ENCODE measurements at places on chromosomes 1 and 21.
A peak's percentile ranks its signal among the peaks of the same experiment; 100 is the strongest.

GRCh38 chr1:9280015-9280860, 12.5 kb upstream of the SPSB1 start:
- peak; percentile 95 for DNase-seq

- DNase-seq: no peak
Measured at GRCh38 chr1:113579256-113580018, 179.8 kb downstream of the PHTF1 start.

GRCh38 chr1:6614929-6615785, 1.6 kb downstream of the PHF13 start:
- DNase-seq: no peak

DNA sequence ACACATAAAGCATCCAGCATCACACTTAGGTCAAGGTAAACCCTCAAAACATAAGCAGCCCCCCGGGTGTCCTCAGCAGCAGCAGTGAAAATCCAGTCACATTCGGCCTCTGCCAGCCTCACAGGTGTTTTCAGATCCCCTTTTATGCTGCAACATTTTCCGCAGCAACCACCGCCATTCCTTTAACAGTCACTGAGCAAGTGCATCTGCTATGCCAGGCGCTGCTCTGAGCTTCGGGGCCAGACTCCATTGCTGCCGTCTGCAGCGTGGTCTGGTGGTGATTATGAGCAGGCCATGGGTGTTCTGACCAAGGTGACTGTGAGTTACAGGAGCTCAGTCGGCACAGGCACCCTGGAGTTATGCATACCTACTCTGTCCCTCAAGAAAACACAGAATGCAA, 4.5 kb downstream of the URB1 start:
- no peak for DNase-seq

GRCh38 chr1:221069178-221069903, 190.1 kb downstream of the HLX start:
- DNase-seq: no peak

DNA sequence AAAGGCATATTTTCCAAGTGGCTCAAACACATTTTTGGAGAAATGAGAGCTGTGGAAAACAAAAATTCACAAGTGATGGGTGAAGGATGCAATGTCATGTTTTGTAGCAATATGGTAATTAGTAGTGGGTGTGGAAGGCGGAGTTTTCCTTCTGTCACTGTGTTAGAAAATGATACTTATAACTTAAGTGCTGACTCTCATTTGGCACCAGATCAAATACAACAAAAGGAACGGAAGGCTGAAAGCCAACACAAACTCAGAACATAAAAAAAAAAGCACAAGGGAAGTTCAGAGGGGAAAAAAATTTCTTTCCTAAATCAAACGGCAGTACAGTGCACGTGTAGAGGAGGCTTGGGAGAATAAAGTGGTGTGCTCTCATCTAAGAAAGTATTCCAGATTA, at the start of gene TNFSF18:
Gene TNFSF18, minus strand, starts transcription at position 77 of the 400 bp plus-strand sequence. Its CDS starts 45 bp downstream, at position 32.
- DNase-seq: peak; percentile 84

DNA sequence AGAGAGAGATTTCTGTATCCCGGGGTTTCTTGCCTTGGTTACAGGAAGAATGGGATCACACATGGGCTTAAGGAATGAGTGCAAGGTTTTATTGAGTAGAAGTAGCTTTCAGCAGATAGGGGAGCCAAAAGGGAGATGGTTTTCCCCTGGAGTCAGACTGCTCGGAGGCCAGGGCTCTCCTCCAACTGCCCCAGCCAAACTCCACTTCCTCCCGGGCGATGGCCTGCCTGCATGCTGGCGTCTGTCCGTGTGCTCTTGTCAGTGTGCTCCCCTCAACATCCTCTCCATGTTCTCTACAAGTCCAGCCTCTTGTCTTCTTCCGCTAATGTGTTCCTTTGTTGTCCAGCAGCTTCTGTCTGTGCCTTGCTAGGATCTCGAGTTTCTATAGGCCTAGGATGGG, 421.3 kb upstream of the ADGRL2 start:
- DNase-seq: no peak

DNA sequence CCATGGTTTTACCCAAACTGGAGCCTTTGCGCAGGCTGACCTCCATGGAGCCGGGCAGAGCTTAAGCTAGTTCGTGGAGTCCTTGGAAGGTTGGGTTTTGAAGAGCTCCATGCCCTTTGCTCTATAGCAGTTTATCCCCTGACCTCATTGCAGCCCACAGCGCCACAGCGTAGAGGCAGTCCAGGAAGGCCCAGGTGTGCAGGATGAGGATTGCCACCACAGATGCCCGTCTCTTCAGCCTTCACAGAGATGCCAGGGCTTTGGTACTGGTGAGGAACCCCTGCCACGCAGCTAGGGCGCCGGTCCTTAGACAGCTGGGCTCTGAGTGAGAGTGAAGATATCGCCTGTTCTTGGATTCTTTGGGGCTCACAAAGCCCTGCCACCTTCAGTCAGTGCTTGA, 138.6 kb downstream of the PEX14 start:
- no peak for DNase-seq

- no peak for DNase-seq
Measured at GRCh38 chr1:101191049-101191448, 45.8 kb upstream of the S1PR1 start.

DNA sequence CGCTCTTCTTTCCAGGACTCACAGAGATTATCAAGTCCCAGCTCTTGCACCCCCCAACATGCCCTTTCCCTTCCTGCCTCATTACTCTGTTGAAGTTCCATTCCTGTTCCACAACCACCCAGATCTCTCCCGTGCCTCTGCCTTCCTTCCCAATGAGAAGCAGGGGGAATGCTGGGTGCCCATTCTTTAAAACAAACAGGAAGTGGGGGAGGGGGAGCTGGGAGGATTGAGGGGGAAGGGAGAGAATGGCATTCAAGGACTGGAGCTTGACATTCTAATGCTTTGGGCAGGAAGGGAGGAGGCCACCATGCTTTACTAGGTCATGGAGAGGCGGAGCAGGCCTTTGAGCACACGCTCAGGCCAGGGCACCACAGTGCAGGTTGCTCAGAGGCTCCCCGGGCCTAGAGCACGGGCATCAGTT, 150.3 kb upstream of the IRF2BP2 start:
- DNase-seq: no peak

DNA sequence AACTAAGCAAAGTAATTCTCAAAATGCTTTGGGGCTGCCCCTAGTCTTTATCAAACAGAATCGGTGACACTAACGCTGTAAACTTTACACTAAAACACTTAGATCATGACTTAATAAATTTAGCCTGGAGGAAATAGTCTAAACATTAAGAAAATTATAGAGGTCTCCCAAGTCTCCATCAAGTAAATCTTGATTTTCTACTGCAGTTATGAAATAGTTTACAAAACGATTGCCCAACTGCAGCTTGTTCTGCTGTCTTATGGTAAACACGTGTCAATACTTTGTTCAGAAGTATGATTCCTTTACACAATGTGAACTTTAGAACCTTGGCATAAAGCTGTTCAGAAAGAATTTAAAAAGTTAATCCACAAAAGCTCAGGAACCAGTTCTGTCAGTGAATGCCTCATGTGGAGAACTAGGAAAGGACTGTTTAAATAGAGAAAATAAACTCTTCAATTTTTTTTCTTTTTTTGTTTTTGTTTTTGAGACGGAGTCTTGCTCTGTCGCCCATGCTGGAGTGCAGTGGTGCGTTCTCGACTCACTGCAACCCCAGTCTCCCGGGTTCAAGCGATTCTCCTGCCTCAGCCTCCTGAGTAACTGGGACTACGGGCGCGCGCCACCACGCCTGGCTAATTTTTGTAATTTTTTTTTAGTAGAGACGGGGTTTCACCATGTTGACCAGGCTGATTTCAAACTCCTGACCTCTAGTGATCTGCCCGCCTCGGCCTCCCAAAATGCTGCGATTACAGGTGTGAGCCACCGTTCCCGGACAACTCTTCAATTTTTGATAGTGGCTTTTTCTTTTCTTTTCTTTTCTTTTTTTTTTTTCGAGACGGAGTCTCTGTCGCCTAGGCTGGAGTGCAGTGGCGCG, 1.6 kb downstream of the DDI2 start:
- peak; percentile 21 for DNase-seq

DNA sequence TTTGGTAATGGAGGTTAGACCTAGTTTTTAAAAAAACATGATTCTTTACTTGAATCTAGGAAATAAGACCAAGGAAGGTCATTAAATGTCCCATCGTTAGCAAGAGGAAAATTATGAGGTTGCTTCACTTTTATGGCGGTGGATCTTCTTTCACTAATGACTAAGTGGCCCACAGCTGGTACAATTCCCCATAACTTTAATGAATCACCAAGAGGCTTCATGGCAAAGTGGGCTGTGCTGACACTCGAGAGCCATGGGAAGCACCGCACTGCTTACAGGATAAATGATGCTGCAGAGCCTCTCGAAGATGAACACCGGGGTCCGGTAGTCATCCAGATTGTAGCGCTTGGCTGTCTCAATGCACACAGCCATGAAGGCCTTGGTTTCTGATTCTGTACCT, 108.8 kb downstream of the UBR4 start:
- no peak for DNase-seq

DNA sequence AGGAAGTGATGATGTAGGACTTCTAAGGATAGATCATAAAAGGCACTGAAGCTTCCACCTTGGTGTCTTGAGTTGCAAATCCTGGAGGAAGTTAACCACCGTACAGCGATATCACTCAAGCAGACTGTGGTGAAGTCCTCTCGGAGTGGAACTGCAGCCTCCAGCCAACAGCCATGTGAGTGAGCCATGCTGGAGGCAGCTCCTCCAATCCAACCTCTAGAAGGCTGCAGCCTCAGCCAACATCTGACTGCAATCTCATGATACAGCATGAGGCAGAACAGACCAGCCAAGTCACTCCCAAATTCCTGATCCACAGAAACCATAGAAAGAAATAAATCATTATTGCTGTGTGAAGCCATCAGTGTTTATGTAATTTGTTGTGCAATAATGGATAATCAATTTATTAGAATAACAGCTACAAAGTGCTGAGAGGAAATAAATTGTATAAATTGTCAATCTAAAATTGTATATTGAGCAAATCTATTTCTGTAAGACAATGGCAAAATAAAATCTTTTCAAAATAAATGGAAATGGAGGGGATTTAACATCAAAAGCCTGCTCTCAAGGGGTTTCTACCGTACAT, 65.0 kb downstream of the PRSS38 start:
- DNase-seq: no peak

DNA sequence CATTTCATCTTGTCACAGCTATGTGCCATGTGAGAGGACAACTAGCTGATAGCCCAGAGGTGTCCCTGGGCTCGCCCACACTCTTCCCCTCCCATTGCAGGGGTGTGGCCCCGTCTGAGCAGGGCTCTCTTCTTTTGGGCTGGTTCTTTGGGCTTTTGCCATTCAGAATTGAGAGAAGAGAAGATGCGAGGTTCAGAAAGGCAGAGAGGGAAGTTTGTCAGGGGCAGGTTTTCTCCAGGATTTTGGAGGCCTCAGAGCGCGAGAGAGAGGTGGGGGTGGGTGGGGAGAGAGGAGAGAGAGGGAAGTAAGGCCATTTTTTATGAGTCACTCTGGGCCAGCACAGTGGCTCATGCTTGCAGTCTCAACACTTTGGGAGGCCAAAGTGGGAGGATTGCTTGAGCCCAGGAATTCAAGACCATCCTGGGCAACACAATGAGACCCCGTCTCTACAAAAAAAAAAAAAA, 5.2 kb downstream of the IFI6 start:
- DNase-seq: peak; percentile 25

DNA sequence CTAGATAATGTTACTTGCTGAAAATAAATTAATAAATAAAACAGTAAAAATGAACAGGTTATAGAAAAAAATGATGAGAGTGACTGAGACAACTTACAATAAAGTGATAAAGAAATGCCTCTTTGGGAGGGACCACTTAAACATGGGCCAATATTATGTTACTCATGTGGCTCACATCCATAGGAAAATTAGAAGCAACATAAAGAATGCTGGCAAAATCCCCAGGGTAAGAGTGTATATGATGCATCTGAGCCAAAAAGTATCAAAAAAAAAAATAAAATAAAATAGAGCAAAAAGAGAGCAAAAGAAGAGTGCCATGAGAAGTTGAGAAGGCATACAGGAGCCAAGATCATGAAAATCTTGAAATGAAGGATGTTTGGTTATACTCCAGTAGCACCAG, 818.0 kb downstream of the LTN1 start:
- DNase-seq: peak; percentile 13

- DNase-seq: peak; percentile 20
Measured at GRCh38 chr1:162169031-162169790, 99.7 kb downstream of the NOS1AP start.

DNA sequence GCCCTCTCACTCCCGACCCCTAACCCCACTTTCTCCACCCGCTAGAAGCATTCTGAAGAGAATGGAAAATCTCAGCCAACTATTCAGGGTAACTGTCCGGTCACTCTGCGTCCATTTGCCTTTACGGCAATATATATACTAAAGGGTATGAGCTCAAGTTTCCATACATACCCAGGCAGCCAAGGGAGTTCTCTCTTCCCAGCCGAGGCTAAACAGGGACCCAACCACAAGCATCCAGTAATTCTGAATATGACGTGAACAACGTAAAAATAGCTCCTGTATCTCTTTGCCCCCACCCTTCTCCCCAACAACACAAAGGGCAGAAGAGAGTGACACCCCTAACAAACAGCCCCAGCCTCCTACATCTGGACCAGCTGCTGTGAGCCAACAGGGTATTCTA, 67.7 kb downstream of the SSBP3 start:
- no peak for DNase-seq

GRCh38 chr1:230430499-230430898, 4.4 kb upstream of the PGBD5 start:
- no peak for DNase-seq

- no peak for DNase-seq
Measured at GRCh38 chr1:233376382-233377110, 49.0 kb downstream of the MAP3K21 start.

GRCh38 chr1:241532864-241533263, 686 bp downstream of the KMO start:
- DNase-seq: no peak

GRCh38 chr1:86773341-86774288, 69.2 kb downstream of the SH3GLB1 start:
- DNase-seq: peak; percentile 56

GRCh38 chr1:41315871-41316270, 45.4 kb upstream of the FOXO6 start:
- DNase-seq: no peak
